ENCODE measurements at places on chromosomes 16 and 17. TPM values are rescaled to one million over a fixed set of nuclear protein-coding genes. Genes with fewer than 3 reads are reported as not detected.

The TMIGD1 gene
- 1.3 TPM for polyA plus RNA-seq

DNA sequence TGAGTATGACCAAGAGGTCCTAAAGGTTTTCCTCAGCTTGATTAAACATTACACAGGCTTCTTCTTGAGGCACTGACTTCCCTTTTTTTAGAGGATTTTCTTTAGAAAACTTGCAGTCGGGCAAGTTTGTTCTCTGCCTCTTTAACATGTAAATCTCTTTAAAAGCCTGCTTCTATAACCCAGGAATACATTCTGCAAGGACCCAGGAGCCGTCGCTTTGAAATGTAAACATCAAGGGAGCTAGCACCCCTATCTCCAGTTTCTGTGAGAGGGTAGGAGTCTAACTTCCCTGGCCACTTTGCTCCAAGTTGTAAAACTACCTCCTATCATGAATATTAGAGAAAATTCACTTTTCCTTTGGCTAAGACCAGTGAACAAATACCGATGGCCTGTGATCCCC is 201.5 kb upstream of the CPHXL start:
- no peak for DNase-seq

The C1QBP gene
- polyA plus RNA-seq = 164 TPM

GRCh38 chr16:24838554-24839266 is 7.1 kb upstream of the SLC5A11 start:
- no peak for DNase-seq

DNA sequence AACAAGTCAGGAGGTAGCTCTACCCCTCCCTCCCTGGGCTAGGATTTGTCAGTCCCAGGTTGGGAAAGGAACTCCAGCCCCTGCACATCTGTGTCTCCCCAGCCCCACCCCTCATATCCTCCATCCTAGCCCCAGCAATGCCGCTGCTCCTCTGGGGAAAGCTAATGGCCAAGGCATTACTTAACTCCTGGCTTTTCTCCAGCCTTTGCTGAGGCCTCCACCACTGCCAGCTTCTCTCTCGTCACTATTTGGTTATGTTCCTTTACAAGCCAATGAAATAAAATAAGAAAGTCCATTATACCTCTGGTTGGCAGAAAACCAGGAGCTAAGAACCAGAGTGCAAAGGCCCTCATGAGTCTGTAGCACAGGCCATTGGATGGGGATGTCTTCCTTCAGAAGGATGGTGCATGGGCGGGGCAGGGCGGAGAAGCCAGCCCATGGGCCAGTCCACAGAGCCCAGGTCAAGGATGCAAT is 171.0 kb downstream of the CCDC182 start:
- DNase-seq = no peak

The ADAMTS18 gene
- 6.2 TPM for polyA plus RNA-seq

GRCh38 chr17:47914306-47914948 is 18.4 kb downstream of the SP2 start:
- no peak for DNase-seq

DNA sequence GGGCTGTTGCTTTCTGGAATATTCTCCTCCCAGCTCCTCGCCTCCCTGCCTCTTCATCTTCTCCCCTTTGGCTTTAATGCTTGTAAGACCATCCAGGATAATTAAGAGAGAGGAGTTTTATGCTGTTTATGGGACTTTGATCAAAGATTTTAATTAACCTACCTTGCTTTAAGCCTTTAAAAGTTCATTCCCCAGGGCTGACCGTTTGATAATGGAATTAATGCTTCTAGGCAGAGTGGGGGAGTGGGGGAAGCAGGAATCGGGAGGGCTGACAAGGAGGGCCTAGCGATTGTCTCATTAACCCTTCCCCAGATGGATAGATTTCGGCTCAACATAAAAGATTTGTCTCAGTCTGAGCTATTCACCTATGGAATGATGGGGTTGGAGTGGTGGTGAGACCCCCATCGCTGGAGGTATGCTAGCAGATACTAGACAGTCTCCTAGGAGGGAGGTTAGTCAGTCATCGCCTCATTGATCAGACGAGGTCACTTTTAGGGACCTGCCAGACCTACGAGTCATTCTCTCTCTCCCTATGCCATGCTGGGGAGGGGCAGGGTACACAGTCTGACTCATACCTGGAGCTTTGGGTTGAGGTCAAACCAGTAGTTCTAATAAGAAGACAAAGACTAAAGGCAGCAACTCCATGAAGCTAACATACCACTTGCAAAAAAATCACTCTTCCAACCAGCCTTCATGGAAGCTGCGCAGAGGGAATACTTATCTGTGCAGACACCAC is 236.6 kb upstream of the NLRP1 start:
- no peak for DNase-seq

The C16orf54 gene
- polyA plus RNA-seq = 0.28 TPM

- DNase-seq = no peak
Observed at GRCh38 chr16:65534121-65534528, 412.3 kb upstream of the CDH11 start.

- no peak for DNase-seq
Observed at GRCh38 chr17:16516594-16517051, 24.6 kb upstream of the LRRC75A start.

The CHST4 gene
- polyA plus RNA-seq = 0.48 TPM

- peak; percentile 28 for DNase-seq
Observed at GRCh38 chr16:64983963-64984362, 137.9 kb downstream of the CDH11 start.

- DNase-seq = no peak
Observed at GRCh38 chr17:78539781-78540180, 37.4 kb downstream of the DNAH17 start.

GRCh38 chr17:40714473-40714872 is 10.9 kb upstream of the KRT24 start:
- no peak for DNase-seq

DNA sequence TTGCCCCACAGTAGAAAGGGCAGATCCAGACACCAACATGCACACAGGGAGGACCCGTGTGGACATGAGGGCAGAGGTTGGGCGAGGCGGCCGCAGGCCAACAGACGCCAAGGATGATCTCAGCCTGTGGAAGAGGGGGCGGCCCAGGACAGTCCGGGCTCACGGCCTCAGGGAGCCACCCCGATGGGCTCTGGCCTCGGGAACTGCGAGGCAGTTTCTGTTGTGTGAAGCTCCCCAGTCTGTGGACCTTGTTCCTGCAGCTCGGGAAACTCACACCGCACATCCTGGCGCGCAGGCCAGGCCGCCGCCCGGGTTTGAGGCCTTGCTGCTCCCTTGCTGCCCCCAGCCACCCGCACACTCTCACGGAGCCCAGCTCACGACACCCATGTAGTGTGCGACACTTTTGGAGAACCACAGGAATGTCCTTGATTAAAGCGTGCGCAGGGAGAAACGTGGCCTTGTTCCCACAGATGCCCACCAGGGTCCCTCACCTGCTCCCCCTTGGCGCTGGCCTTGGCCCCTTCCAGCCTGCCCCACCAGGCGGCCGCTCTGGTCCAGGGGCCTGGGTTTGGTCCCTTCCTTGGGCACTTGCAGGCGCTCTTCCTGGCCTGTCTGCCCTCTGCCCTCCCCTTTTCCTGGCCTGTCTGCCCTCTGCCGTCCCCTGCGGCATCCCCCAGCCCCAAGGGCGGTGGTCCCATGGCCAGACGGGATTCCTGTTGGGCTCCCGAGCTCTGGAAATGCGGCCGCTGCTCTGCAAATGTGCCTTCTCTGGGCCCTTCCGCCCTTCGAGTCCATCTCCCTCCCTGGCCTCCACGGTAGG is 9.3 kb upstream of the SLC38A10 start:
- no peak for DNase-seq

DNA sequence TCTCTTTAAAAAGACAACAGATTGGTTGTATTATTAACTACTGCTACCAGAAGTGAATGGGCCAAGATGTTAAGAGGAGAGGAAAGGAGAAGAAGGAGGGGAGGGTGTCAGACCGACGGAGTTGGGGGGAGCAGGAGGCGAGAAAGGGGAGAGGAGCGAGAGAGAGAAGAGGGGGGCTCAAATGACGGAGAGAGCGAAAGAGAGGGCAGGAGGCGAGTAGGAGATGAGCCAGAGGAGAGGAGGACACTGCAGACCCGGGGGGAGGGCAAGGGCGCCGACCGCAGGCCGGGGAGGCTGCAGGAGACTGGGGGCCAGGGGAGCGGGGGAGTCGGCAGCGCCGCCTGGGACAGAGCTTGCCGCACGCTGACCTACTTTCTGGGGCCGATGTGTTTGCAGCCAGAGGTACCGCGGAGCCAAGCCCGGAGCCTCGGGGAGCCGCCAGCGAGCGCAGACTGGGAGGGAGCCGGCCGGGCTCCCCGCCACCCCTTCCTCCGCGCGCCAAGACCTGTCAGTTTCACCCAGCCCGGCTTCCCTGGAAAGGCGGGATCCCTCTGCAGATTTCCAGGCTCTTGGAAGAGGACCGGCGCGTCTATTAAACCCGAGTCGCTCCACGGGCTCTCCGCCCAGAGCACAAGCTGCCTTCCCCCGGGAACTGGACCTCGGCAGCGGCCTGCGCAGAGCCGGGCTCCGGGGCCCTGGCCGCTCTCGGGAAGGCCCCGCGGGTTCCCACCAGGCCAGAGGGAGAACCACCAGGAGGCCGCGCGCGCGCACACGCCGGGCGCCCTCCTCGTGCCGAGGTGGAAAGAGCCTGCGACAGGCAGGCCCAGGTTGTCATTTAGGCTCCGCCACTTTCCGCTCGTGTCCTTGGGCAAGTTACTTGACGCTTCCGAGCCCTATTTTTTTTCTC is 74.6 kb downstream of the CMC2 start:
- DNase-seq = peak; percentile 39

GRCh38 chr17:2952174-2952845 is 111.1 kb downstream of the OR1D5 start:
- DNase-seq = no peak

The SOST gene
- 54.7 TPM for polyA plus RNA-seq

The IRX3 gene
- 33.7 TPM for polyA plus RNA-seq

- no peak for DNase-seq
Observed at GRCh38 chr17:75404731-75405364, 630 bp downstream of the GRB2 start.

- DNase-seq = no peak
Observed at GRCh38 chr16:15785386-15786059, 71.3 kb downstream of the MYH11 start.

The KCNJ2 gene
- 3.4 TPM for polyA plus RNA-seq

The GJC1 gene
- polyA plus RNA-seq = 20.9 TPM

The ACSM2A gene
- 76.3 TPM for polyA plus RNA-seq

GRCh38 chr16:53629607-53630312 is 73.9 kb downstream of the RPGRIP1L start:
- no peak for DNase-seq
